ENCODE measurements at places on chromosomes 16 and 17.

DNA sequence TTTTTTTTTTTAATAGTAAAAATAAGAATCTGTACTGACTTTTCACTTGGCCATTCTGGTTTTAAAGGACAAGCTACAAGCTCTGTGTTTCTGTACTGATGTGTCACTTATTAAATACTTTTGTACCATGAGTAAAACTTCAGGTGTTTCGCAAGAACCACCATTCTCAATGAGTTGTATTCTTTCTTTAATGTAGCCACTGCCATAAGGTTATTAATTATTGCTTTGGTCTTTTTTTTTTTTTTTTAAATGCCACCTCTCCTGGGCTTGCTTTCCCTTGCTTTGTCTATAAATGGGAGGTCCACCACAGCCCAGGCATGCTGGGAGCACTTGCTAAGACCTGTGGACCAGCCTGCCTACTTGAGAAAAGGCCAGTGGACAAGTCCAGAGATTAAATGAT lies 8.4 kb downstream of the ARL2BP start:
- DNase-seq, result no peak

GRCh38 chr16:7990626-7991260 lies 599.6 kb downstream of the TMEM114 start:
- no peak for DNase-seq

DNA sequence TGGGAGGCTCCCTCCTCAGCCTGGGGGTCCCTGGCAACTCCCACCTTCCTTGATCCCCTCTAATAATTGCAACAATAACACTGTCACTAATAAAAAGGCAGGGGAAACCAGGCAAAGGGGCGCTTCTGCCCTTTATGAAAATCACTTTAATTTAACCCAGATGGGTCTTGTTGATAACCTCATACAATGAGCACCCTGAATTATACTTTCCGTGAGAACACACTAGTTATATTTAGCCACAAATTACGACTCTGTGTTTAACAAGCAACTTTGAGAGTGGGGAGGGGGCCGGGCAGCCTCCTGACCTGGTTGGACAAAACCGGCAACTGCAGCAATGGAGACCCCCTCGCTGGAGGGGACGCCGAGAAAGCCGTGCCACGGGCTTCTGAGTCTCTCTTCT lies 5.7 kb upstream of the BAHCC1 start:
- DNase-seq, result no peak

- no peak for DNase-seq
Measured at GRCh38 chr17:64392300-64392699, 1.6 kb upstream of the PECAM1 start.

GRCh38 chr16:35186045-35186759 lies 1726.8 kb downstream of the TP53TG3F start:
- no peak for DNase-seq

- no peak for DNase-seq
Measured at GRCh38 chr17:39513309-39513708, 52.0 kb downstream of the CDK12 start.

GRCh38 chr16:51815523-51815922 lies 664.5 kb upstream of the SALL1 start:
- no peak for DNase-seq
